ENCODE measurements at places on chromosomes 6 and 20. TPM values are rescaled to one million over a fixed set of nuclear protein-coding genes. Genes with fewer than 3 reads are reported as not detected.

ATAT1 gene
- 19.6 TPM for total RNA-seq

DNA sequence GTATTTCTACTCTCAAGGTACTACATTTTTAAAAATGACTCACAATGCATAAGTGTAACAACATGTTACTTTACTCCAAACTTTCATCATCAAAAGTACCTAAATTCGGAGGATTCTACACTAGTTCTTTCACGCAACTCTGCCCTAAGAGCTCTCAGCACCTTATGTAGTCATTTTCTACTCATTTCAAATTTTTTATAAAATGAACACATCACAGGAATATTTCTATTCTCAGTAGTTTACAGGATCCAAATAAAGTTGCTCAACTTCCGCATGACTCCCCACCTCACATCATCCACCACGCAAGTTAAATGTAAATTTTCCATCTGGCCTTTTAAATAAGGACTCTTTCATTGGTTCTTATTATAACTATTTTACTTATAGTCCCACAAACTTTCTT lies 344.9 kb upstream of the MANEA start:
- no peak for DNase-seq

GRCh38 chr6:43495409-43495941 lies 14.7 kb downstream of the LRRC73 start:
- no peak for DNase-seq

DNA sequence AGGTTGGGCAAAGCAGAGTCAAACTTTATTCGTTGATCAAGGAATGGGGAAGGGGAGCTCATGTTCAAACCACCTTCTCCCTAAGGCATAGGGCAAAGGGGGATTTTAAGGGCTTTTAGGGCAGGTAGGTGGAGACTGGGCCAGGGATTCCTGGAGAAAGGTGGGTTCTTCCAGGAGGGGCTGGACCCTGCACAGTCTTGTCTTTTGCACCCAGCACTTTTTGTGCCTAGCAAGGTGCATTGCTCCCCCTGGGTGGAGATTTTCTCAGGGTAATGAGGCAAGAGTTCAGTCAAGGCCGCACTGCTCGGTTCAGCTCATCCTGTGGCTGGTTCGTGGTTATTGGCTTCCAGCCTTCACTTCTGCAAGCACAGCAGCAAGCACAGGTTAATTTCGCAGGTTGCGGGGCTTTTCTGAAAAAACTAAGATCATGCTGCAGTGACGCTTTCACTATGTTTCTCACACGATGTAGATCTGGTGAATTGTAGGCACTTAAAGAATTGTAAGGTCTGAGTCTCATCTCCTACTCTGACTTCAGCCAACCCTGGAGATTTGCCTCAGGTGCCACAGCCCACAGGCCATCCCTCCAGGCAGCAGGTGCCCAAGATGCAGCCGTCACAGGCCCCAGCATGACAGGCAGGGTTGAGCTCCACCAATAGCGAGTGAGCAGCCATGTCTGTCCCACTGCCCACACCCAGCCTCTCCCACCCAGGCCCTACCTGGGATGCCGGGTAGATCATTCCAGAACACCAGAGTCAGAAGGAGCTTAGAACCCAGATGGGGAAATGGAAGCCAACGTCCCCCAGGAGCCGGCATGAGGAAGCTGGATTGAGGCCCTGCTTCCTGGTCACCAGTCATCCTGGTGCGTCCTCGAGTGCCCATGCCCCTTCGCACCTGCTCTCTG lies 37.1 kb downstream of the SUN5 start:
- peak; percentile 21 for DNase-seq

DNA sequence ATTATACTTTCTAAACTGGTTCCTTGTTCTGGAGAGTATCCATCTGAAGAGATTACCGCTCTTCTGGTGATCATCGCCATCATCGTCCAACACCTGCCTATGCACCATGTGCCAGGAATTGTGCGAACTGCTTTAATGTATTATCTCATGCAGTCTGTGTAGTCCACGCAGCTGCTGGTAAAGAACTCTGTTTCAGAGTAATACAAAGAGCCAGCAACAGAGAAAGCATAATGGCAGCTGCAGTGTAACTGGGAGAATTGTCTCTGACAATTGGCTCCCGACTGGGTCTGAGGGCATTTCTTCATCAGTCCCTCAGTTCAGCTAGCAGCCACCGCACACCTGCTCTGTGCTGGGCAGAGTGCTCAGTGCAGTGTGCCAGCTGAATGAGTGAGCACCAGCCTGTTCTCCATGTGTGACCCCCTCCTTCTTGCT lies 383.4 kb downstream of the GRIK2 start:
- DNase-seq, result no peak

PGC gene
- total RNA-seq, result not detected

STMND1 gene
- not detected for total RNA-seq

MGME1 gene
- total RNA-seq, result 47.7 TPM

DNA sequence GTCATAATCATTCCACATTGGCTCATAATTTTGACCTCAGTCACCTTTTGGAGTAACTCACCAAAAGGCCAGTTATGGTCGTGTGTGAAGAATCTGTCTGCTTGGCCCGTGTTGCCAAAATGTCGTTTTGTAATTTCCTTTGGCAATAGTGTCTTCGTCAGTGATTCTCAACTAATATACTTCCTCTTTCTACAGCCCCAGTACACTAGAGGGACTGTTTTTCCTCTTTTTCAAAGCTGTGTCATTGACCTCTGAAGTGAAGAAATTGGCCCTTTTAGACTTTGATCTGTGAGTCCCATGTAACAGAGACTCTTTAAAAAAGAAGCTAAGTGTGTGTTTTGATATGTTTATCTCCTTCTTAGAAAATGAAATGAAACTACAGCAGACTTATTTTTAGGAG lies 5.2 kb downstream of the FOXO3 start:
- no peak for DNase-seq

All from H9 (cell line).